ENCODE measurements at places on chromosomes 2 and 18. TPM values are rescaled to one million over a fixed set of nuclear protein-coding genes. Genes with fewer than 3 reads are reported as not detected.

LAMA1 gene
- 1.4 TPM for total RNA-seq

B4GALT6 gene
- 3.5 TPM for total RNA-seq

CCDC141 gene
- 25.7 TPM for total RNA-seq

ZNF519 gene
- total RNA-seq, result 5.7 TPM

CRYGC gene
- total RNA-seq, result not detected

RAB11FIP5 gene
- total RNA-seq, result 28.8 TPM

DUSP2 gene
- total RNA-seq, result 4.4 TPM

MERTK gene
- 17.3 TPM for total RNA-seq

TMEM150A gene
- 31.5 TPM for total RNA-seq

APOB gene
- 0.49 TPM for total RNA-seq

IL1RL1 gene
- total RNA-seq, result 46.5 TPM

DYNAP gene
- total RNA-seq, result not detected

FAM237A gene
- total RNA-seq, result not detected

ASIC4 gene
- total RNA-seq, result 0.55 TPM

PER2 gene
- 22.7 TPM for total RNA-seq

CHRNA1 gene
- total RNA-seq, result 0.52 TPM

ANKMY1 gene
- 19.3 TPM for total RNA-seq

ARHGAP25 gene
- total RNA-seq, result 31.8 TPM

TSGA10 gene
- 7.6 TPM for total RNA-seq

RAMP1 gene
- total RNA-seq, result 11.1 TPM

TRIM43 gene
- total RNA-seq, result not detected

FAM124B gene
- 4.4 TPM for total RNA-seq

MROH2A gene
- total RNA-seq, result not detected

BCL11A gene
- total RNA-seq, result 10.3 TPM
